D721Med (cell line): ENCODE measurements at places on chromosomes 6 and 20.

DNA sequence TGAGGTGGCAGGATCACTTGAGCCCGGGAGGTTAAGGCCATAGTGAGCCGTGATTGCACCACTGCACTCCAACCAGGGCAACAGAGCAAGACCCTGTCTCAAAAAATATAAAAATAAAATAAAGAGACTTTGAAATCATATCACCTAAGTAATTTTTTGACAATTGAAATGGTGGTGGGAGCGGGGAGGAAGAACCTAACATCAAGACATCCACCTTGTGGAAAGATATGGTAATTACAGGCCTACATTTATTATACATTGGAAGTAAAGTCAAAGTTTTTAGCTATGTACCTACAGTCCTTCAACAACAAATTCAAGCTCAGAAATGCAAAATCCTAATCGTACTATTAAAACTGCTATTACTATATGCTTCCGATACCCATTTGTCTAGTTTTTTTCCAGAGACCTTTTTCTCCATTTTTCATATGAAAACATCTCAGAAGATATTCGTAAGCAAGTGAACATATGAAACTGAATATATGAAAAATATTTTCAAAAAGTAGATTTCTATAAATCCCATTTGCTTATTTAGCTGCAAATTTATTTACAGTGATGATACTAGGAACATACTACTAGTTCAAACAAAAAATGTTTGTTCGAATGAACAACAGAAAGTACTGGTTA lies 83.3 kb downstream of the SYCP2 start:
- no peak for DNase-seq

DNA sequence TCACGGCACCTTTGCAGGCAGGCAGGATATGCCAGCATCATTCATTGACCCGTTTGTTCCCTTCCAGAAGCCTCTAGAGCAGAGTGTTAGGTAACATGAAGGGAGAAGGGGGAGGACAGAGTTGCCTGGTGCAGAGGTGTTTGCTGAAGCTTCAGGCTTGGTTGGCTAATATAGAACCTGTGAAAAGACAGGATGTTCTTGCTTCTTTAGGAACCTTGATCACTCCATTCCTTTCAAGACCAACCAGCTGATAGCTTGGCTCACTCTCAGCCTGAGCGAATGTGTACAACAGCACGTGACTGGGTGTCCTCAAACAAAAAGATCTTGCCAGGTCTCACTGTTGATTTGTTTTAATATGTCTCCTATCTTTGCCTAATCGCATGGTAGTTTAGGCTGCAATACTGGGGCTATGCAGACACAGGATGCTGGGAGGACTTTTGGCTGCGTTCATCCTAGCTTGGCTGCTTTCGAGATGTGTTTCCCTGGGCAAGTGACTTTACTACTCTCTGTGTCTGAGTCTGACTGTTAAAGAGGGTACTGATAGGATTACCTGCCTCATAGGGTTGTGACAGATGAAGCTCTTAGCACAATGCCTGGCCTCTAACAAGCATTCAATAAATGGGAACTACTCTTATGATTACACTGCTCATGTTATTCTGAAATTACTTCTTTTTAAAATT lies 16.0 kb downstream of the SHLD1 start:
- DNase-seq, result no peak

GRCh38 chr6:78593898-78594667 lies 273.3 kb upstream of the IRAK1BP1 start:
- no peak for DNase-seq

DNA sequence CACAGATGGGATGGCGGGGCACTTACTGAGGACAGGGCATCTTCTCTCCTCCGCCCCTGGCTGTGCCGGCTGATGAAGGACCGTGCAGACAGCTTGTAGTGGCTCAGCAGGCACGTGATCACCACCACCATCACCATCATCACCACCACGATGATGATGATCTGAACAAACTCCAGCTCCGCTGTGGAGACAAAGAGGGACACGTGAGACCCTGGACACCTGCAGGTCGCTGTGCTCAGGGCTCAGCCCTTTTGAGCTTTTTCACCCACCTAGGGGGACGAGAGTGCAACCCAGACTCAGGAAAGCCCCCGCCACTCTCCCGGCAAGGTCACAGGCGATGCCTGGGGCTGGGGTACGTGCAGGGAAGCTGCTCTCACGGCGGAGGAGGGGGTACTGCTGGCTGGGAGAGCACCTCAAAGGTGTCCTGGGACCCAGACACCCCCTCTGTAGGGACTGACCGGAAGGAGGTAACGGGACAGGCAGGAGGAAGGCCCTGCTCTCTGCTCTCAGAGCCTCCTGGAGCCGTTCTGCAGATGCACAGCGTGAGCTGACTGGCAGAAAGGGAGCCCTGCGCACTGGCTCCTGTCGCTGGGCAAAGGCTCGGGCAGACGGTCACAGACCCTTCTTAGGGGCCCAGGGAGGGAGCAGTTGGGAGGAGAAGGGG lies 39.4 kb upstream of the ZBP1 start:
- DNase-seq, result peak; percentile 17

DNA sequence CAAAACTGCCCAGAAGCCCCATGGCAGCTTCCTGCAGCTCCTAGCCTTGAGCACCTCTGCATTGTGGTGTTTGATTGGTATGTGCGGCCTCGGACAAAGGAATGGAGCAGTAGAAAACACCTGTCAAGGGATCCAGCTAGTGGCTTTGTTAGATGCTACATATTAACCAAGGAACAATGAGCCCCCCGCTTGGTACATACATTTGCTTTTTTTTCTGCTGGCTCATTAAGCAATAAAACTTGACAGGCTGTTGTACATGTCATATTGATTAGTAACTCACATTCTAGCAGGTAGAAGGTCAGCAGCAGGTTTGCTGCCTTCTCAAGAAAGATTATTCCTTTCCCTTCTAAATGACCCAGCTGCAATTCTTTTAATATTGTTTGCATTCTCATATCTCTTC lies 937 bp downstream of the SPACA1 start:
- no peak for DNase-seq

GRCh38 chr6:875012-875411 lies 182.1 kb upstream of the EXOC2 start:
- DNase-seq, result no peak

GRCh38 chr6:155084431-155085123 lies 89.5 kb downstream of the TIAM2 start:
- no peak for DNase-seq

DNA sequence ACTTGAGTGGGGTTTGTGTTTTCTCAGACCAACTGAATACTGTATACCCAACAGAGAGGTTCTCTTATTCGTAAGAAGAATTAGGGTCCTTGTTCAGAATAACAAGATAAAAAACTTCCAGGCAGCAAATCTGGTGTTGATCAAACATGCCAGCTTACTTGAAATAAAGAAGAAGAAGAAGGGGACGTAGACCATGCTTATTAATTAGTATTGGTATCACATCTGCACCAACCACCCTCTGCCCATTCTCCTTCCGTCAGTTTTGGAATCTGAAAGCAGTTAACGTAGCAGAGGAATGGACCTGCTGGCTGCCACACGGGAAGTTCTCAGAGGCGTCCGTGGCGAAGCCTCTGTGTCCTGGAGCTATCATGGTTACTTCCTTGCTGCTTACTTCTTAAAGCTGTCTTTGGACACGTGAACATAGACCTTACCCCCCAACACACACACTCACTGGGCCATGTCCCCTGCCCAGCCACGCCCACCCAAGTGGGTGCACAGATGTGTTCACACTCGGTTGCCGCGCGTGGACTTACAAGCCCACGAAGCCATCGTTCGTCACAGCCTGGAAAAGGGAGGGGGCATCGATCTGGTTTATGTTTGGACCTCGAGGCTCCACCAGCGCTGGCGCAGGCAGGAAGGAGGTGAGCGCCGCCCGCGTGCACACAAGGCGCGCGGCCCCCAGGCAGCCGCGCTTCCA lies 4.1 kb upstream of the DLL1 start:
- DNase-seq, result no peak

- no peak for DNase-seq
Observed at GRCh38 chr6:150503586-150504339, 95.9 kb upstream of the PLEKHG1 start.

GRCh38 chr20:25489221-25489871 lies 81.9 kb downstream of the GINS1 start:
- no peak for DNase-seq

- DNase-seq, result no peak
Observed at GRCh38 chr20:38392356-38392755, 42.8 kb downstream of the SNHG17 start.

DNA sequence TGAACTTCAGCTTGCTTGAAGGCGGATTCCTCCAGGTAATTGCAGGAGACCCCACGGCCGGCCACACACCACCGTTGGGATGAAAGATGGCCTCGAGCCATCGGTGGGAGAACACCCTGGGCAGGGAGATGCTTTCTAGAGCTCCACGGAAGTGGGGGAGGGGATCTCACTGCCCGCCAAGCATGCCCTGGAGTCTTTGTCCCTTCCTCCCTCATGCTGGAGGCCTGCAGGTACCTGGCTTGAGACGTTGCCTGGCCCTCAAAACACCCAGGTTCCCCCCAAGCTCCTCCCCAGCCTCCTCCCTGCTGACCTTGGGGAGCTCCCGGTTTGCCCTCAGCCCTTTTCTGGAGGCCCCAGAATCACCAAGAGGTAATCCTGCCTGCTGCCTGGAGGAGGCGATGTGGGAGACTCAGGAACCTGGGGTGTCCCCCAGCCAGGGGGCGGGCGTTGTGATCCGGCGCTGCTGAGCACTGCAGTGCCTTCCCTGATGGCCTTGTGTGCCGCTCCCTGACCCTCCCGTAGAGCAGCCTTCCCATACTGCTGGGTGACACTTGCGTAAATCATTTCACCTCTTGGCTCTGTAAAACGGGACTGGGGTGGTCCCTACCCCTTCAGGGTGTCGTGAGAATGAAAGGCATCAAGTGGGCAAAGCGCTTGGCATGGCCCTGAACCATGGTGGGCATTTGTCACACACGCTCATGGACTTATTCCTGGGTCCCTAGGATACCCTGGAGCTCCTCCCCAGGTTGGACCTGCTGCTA lies 91.4 kb downstream of the CEBPB start:
- DNase-seq, result no peak

GRCh38 chr6:92586236-92586977 lies 833.0 kb downstream of the EPHA7 start:
- no peak for DNase-seq

DNA sequence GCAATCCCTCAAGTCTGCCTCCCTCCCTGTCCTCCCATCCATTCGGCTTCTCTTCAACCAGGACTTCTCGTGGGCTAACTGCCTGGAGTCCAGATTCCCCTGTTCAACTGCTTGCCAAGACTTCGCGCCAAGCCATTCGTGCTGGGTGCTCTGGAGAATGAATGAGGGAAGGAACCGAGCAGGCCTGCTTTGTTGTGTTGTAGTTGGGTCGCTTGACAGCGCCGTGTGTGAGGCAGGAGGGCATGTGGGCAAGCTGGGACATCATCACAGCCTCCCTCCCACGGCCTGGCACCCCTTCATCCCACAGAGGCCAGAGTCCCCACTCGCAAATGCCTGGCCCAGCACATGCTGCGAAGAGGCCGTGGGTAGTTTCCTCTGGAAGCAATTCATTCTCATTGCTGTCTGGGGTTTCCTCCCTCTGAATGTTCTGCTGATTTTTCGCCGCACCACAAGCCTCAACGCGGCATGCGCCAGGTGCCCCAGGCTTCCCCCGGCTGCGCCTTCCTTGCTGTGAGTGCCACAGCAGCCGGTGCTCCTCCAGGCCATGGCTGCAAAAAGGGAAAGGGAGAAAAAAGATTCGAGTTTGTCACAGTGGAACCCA lies 336.0 kb downstream of the QKI start:
- no peak for DNase-seq
